Daoy (cell line): ENCODE measurements at places on chromosomes 12 and 14. TPM values are rescaled to one million over a fixed set of nuclear protein-coding genes. Genes with fewer than 3 reads are reported as not detected.
A peak's percentile ranks its signal among the peaks of the same experiment; 100 is the strongest.

GRCh38 chr14:63710497-63710896, 17.4 kb downstream of the SGPP1 start:
- DNase-seq = no peak

SLC25A47 gene
- total RNA-seq = not detected in 2 replicates

- DNase-seq = peak; percentile 34
These were observed 29.2 kb downstream of the GLRX5 start for GRCh38 chr14:95564060-95564459.

GRCh38 chr12:50504798-50505674, at the start of gene DIP2B:
Gene DIP2B, plus strand, starts transcription at chr12:50504985. Its CDS starts 156 bp downstream, at chr12:50505141.
- peak; percentile 97 for DNase-seq

CELA1 gene
- total RNA-seq = not detected in 2 replicates

- no peak for DNase-seq
These were observed 440.1 kb upstream of the FAR2 start for GRCh38 chr12:28708918-28709371.

- DNase-seq = no peak
These were observed 20.8 kb upstream of the MLXIP start for GRCh38 chr12:122057769-122058168.

DNA sequence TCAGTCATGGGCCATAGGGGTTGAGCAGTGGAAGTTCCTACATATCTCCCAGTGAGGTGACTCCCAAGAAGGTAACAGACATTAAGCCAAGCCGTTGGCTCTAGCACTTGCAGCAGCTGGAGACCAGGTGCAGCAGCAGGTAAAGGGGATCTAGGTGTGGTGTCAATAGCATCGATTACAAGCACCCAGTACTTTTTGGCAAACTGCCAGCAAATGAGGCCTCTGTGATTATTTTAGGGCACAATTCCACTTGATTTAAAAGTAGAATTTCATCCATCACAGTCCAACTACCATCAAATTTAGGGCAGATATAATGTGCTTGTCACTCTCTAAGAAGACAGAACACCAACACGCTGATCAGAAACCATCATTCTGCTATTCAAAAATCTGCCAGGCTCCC, 224.1 kb upstream of the EGLN3 start:
- no peak for DNase-seq

- DNase-seq = no peak
These were observed 170.0 kb upstream of the RMST start for GRCh38 chr12:97292588-97292987.

DNA sequence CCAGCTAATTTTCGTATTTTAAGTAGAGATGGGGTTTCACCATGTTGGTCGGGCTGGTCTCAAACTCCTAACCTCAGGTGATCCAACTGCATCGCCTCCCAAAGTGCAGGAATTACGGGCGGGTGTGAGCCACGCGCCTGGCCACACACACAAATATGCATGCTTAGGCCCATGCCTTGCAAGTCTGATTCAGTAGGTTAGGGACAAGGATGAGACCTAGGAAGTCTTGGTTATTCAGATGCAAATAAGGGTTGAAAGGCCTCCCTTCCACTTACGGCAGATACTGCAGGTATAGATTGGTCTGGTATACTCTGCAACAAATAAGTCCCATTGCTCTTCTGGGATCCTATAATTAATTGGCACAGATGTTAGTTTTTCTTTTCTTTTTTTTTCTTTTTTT, 32.9 kb downstream of the TXNRD1 start:
- DNase-seq = no peak

- no peak for DNase-seq
These were observed 4.0 kb upstream of the KCNH3 start for GRCh38 chr12:49534731-49535278.

DNA sequence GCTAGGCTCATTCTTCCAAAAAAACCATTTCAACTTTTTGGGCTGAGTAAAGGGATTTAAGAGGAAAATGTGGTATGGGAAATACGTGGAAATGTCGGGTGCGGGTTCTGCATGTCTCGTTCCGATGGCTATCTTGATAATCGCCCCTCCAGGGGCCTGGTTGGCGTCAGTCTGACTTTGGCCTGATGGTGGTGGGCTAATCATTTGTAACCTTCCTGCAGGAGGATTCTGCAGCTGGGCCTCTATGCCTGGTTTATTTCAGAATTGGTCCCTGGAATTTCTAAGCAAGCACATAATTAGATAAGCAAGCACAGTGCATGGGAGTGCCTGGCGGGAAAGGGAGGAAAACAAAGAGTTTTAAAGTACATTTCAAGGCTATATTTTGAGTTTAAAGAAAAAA, 14.8 kb upstream of the SLC4A8 start:
- no peak for DNase-seq

- no peak for DNase-seq
These were observed 162.7 kb upstream of the CNOT2 start for GRCh38 chr12:70080566-70080965.

GRCh38 chr12:67790660-67791059, 142.1 kb downstream of the DYRK2 start:
- DNase-seq = no peak

GRCh38 chr12:95607642-95608041, 56.4 kb upstream of the USP44 start:
- no peak for DNase-seq

DNA sequence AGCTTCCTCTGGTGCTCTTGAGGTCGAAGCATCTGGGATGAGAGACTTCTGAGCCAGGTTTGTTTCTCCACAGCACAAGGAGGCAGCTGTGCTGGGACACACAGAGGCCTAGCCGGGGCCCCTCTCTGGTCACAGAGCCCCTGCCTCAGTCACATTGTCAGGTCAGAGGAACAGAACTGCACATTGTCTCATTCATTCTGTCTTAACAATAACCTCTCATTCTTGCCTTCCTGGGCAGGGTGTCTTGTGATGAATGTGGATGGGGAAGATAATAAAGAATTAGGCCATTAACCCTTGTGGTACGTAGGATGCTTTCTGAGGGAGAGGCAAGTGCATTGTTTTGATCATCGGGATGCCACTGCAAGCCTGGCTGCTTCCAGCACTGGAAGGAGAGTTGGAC, 29.8 kb downstream of the FNTB start:
- no peak for DNase-seq

TAOK3 gene
- 12.9 and 15.3 TPM in 2 replicates for total RNA-seq

PTPRB gene
- 1.6 and 1.7 TPM in 2 replicates for total RNA-seq

DNA sequence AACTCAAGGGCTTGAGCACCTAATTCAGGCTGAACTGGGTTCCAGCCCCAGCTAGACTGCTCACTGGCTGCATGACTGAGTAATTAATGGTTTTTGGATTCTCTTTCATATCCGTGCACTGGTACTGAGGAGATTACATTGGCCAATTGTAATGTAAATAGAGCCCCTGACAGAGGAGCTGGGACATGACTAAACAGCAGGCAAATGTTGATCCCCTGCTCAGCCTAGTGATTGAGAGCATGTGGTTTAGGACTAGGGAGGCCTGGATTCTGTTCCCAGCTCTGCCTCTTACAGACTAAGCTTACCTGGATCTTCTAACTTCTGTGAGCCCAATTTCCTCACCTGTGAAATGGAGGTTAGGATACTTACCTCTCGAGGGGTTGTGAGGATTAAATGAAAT, 204.3 kb downstream of the ESR2 start:
- DNase-seq = no peak

GRCh38 chr12:23546756-23547155, 402.7 kb downstream of the SOX5 start:
- DNase-seq = no peak

GRCh38 chr12:95147866-95148265, 69.4 kb downstream of the FGD6 start:
- no peak for DNase-seq

DNA sequence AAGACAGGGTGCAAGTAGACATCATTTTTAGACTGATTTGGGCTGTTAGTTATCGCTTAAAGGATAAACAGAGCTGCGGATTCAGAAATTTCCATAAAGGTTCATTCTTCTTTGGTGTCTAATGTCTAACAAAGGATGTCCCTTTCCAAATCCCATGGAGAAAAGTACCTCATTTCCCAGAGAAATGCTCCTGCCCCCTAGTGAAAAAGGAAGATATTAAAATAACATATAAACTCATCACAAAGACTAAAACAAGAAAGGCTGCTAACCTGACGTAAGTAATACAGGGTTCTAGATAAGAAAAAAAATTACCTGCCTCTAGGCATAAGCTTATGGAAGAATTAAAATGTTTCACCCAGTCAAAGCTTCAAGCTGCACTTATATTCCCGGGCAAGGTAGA, 22.8 kb downstream of the ARMH4 start:
- DNase-seq = no peak

- DNase-seq = no peak
These were observed 155.9 kb downstream of the CALM1 start for GRCh38 chr14:90552465-90553297.

DNA sequence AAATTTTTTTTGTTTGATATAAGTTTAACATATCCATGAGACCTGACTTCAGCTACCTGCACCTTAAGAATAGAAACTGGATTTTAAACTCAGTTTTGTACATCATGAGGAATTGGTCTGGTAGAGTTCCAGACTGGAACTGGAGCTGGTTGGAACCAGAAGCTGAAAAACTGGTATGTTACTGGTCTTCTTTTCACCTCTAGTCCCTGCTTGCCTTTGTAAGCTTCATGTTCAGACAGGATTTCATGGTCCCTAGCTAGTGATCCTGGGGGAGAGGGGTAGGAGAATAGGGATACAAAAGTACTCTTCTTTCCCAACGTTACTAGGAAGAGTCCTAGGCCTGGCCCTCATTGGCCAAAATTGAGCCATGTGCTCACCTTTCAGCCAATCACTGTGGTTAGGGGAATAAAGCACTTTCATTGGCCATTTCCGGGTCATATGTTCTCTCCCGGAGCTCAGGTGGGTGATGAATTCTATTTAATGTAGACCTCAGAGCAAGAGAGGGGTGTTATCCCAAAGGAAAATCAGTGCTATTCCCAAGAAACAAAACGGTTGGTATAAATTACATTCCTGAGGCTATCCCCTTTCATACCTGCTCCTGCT, 36.9 kb upstream of the APPL2 start:
- no peak for DNase-seq
